ENCODE measurements at places on chromosomes 3 and 15. TPM values are rescaled to one million over a fixed set of nuclear protein-coding genes. Genes with fewer than 3 reads are reported as not detected.

The CDHR4 gene
- total RNA-seq, result not detected

The CPN2 gene
- not detected for total RNA-seq

DNA sequence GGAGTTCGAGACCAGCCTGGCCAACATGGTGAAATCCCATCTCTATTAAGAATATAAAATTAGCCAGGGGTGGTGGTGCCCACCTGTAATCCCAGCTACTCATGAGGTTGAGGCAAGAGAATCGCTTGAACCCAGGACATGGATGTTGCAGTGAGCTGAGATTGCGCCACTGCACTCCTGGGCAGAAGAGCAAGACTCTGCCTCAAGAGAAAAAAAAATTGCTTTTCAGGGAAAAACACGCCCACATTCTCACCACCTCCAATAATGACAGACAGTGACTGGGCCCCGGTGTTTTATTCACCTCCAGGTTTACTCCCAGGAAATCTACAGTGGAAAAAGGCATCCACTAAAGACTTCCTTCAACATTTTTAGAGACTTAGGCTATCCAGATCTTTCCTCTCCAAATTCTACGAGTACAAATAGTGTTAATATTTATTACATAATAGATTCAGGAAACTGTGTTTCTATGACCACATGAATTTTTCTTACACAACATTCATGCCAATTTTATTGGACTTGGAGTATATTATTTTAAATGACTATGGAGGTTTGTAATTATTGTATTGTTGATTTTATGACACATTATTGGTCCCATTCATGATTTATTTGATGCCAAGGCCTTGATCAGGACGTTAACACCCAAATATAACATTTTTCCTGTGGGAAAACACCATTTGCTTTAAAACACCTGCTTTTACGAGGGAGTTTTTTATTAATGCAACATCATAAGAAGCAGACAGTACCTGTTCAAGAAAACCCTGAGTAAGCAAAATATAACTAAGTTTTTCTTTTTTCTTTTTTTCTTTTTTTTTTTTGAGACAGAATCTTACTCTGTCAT lies 26.6 kb downstream of the IGF2BP2 start:
- DNase-seq, result no peak

The DNAJC17 gene
- 29.6 TPM for total RNA-seq

The ZMYND10 gene
- total RNA-seq, result 41.9 TPM

The HYPK gene
- 10.9 TPM for total RNA-seq

The WDR72 gene
- total RNA-seq, result 0.64 TPM

Data from prostate gland (tissue), 2 donors.